Activated CD8-positive, alpha-beta memory T cell treated with anti-CD3 and anti-CD28 coated beads for 1 hour (primary cell): ENCODE measurements at places on chromosomes 4 and X.

DNA sequence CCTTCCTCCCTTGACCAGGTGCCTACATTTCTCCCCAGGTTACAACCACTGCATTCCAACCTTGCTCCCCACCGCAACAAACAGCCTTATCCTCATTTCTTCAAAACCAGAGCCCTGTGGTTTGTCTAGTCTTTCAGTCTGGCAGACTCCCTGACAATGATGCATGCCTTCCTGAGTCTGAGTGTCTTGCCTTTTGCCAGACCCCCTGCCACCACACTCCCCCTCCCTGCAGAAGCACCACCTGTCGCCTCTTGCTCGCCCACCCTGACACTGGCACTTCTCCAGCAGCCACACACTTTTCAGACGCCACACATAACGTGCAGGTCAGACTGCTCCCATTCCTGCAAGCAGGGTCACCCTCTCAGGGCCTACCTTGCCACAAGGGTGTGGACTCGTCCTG, 349.2 kb upstream of the NOCT start:
- DNase-seq = no peak

- DNase-seq = no peak
Observed at GRCh38 chr4:2871466-2871865, 27.8 kb downstream of the ADD1 start.

DNA sequence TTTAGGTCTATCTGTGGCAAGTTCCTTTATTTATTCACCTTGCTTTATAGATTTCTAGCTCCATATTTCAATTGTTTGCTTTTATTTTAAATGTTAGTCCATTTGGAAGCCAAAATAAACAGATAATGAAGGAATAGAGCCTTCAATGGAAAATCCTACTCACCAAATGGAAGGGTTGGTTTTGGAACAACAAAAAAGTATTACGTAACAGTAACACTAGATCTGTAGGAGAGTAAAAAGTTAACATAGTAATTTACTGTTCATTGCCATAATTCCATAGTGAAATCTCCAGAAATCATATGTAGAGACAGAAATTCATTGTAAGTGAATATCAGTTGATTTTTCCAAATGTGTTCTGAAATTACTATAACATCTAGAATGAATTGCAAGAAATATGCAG, 34.6 kb downstream of the NWD2 start:
- no peak for DNase-seq

- DNase-seq = no peak
Observed at GRCh38 chr4:185797018-185797417, 15.0 kb downstream of the SORBS2 start.

DNA sequence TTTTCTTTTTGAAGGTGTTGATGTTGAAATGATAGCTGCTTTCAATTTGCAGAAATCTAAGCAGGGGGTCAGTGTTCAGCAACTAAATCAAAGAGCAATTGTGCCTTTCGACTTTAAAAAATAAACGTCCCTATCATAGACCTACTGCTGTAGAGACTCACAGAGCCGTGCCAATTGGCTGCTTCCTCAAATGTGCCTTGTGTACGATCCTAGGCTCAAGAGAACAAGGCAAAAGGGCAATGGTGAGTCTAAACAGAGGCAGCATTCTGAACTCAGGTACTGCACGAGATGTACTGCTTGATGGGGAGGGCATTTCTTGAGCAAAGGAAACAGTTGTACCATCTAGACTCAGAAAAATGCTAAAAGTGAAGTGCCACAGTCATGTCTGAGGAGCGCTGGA, 29.8 kb downstream of the OPHN1 start:
- no peak for DNase-seq

- no peak for DNase-seq
Observed at GRCh38 chrX:13212191-13212651, 107.6 kb downstream of the ATXN3L start.

- DNase-seq = no peak
Observed at GRCh38 chrX:123994730-123995129, 33.2 kb downstream of the STAG2 start.

DNA sequence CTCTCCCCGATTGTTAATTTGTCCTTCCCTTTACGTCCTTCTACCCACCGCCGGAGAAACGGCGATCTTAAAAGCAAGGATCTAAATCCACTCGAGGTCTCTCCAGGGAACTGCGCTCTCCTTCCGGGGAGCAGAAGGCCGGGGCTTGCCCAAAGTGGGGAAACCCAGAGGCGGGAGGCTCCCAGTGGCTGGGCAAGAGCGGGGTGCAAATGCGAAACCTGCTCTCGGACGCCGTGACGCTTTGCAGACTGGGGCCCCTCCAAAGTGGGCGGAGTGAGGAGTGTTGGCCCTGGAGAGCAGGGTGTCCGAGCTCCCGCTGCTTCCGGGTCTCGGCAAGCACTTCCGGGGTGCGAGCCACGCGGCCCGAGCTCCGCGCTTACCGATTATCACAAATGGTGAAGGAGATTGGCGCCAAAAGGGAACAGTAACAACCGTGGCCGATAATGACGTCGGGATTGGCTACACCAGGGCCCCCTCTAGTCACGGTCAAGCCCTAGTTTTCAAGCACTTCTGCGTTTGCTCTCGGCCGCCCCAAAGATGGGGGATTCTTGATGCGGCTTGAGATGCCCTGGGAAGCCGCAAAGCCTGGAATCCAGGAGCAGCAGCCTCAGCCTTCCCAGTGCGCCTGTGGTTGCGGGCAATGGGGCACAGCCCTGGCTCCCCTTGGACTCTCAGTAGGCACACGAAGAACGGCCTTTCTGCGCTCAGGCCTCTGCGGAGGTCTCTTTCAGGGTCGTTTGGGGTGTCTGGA, 29.0 kb downstream of the HAND2 start:
- DNase-seq = no peak
